ENCODE measurements at places on chromosomes 13 and 19.

- DNase-seq, result peak; percentile 28
Observed at GRCh38 chr19:37778613-37779126, 716 bp downstream of the ZNF573 start.

GRCh38 chr13:27133889-27134288 is 37.7 kb downstream of the USP12 start:
- no peak for DNase-seq

GRCh38 chr13:52651897-52652195 is 790 bp upstream of the SUGT1 start:
- DNase-seq, result no peak

GRCh38 chr13:99435998-99436397 is 65.3 kb upstream of the TM9SF2 start:
- no peak for DNase-seq

- DNase-seq, result no peak
Observed at GRCh38 chr13:102970542-102970941, 95.7 kb downstream of the SLC10A2 start.

DNA sequence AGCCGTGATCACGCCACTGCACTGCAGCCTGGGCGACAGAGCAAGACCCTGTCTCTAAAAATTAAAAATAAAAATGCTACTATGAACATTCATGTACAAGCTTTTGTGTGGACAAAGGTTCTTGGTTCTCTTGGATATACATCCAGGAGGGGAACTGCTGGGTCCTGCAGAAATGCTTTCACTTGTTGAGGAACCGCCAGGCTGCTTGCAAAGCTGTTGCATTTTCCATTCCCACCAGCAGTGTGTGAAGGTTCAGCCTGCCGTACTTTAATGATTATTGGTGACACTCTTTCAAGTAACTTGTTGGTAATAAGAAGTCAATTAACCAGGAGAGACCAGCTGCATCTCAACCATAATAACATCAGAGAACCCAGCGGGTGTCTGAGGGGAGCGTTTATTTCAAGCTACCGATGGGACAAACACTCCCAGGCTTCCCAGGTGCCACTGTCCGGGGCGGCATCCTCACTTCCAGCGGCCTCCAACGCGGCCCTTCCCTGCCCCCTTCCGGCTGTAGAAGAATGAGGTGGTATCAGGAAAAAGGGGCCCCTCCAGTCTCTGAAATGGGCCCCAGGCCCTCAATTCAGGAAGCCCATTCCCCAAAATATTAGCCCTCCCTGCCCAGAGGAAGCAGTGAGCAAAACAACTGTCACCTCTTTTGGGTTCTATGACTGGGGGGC is 15.2 kb upstream of the PPP1R12C start:
- no peak for DNase-seq

DNA sequence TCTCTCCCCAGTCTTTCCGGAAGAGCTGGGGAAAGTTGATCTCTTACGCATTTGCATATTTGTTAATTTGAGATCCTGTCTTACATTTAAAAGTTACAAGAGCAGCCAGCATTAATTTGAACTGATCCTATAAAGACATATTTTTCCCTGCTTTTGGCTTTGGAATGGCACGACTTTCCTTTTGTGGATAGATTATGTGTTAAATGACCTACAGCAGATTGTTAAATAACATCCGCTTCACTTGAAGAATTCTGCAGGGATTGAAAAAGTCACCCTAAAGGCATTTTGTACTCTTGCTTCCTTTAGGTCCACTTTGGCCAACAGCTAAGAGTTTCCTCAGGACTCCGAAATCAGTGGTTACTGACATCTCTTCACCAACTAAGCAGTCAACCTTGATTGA is 334.0 kb downstream of the TBC1D4 start:
- DNase-seq, result no peak

DNA sequence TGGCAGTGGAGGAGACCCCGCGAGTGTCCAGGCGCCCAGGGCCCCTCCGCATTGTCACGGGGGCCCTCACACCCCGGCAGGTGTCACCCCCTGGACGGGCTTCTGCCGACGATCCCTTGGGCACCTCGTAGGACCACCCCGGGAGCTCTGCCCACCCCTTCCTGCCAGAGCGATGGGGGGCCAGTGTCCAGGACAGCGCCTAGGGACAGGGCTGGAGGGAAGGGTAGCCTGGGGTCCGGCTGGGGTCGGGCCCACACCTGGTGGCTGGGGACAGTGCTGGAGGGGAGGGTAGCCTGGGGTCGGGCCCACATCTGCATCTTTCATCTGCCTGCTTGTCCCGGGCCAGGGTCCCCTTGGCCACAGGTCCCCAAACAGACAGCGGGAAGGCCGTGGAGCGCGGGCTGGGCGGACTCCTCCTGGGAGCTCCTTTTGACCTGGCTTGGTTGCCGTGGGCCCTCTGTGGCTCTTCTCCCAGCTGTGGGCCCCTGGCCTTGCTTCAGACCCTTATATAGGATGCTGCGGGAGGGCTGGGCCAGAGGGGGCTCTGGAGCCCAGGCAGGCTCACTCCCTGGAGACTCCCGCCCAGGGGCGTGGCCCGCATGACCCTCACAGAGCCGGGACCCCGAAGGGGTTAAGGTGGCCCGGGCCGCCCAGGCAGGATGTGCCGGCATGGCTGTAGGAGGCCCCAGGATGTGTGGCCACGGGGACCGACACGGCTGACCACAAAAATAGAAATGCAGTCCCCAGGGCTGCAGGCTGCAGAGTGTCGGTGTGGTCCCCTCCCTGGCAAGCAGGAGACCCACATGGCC is 74.1 kb upstream of the MCF2L start:
- DNase-seq, result no peak

DNA sequence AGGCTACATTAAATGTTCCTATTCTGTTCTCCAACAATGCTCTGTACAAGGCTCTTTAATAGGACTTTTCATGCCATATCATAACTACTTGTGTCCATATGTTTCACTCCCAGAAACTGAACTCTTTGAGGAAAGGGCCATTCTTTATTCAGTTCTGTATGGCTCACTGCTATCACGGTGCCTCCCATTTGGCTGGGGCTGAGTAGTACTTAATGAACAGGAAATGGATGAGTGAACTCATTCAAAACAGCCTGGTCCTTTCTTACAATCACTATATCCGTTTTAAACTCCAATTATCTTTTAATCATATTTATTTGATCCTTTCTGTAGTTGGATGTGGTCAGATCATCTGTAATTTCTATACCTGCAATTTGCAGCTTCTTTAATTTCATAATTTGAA is 410.6 kb downstream of the TBC1D4 start:
- DNase-seq, result no peak

DNA sequence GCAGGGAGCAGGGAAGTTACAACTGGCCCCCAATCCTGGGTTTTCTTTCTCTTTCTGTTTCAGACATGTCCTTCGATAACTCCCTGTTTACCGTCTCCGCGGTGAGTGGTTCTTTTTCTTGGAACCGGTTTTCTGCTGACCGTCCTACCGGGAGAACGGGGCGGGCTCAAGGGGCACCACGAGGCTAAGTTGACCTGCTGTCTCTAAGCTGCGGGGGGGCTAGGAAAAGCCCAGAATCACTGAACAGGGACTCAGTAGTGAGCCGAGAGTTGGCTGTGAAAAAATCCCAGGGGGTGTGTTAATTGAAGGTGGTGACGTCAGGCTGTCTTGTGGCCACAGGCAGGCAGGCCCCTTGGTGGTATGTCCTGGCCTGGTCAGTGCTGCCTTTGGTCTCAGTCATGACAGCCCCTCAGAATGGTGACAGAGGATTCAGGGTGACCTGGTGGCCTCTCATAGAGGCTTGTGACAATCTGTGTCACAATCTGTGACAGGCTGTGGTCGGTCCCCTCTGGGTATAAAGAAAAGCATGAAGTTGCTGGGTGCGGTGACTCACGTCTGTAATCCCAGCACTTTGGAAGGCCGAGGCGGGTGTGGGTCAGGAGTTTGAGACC is 8.1 kb upstream of the CARM1 start:
- DNase-seq, result no peak

DNA sequence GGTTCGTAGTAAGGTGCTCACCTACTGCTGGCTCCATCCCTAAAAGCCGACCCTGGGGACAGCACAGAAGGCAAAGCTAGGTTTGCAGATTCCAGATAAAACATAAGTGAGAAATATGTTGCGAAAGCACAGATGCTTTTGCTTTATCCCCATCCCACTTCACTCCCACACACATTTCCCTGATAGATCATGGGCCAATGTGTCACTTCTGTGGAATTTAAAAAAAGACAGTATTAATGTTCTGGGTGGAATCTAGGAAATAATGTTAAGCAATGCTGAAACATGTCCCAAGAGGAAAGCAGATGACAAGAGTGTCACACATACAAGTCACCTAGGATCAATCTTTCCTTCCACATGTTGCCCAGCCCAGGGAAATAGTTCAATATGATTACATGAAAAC is 661.0 kb upstream of the MIR17HG start:
- peak; percentile 62 for DNase-seq

DNA sequence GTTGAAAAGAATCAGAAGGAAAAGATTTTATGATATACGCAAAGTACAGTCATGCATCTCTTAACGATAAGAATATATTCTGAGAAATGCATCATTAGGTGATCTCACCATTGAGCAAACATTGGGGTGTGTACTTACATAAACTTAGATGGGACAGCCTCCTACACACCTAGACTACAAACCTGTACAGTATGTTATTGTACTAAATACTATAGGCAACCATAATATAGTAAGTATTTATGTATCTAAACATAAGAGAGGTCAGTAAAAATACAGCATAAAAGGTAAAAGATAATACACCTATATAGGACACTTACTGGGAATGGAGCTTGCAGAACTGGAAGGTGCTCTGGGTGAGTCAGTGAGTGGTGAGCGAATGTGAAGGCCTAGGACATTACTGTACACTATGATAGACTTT is 254.6 kb downstream of the SPRY2 start:
- DNase-seq, result peak; percentile 85

- DNase-seq, result no peak
Observed at GRCh38 chr13:61960981-61961380, 545.3 kb upstream of the PCDH20 start.

GRCh38 chr13:74136084-74136658 is 2.0 kb upstream of the KLF12 start:
- DNase-seq, result peak; percentile 65

GRCh38 chr13:34883396-34883795 is 58.7 kb upstream of the NBEA start:
- DNase-seq, result no peak

DNA sequence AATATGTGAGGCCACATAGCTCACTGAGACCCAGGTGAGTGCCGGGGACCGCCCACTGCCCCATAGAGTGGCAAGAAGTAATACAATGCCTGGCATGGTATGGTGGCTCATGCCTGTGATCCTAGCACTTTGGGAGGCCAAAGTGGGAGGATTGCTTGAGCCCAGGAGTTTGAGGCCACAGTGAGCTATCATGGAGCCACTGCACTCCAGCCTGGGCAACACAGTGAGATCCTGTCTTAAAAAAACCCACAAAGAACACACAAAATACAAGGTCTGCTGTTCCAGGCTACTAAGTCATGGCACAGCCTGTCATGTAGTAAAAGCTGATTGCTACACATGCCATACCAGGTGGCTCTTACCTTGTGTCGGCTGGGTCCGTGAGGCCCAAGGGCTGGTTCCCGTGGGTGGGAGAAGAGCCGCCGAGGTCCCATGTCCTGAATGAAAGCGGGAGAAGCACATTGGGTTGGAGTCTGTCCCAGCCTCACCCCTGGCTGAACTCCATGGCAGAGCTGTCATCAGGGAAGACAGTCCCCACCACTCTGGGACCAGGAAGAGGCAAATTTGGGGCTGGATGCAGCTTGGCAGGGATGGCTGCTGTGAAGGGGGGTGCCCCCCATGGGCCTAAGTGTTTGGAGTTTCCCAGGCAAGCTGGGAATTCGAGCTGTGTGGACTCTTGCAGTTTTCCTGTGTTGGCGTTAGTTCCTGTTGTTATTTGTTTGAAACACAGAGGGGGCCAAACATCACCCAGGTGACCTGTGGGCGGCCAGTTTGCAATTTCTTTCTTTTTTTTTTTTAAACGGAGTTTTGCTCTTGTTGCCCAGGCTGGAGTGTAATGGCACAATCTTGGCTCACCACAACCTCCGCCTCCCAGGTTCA is 3.2 kb upstream of the FDX2 start:
- DNase-seq, result no peak

GRCh38 chr13:28140433-28141125 is 2.2 kb downstream of the PAN3 start:
- peak; percentile 6 for DNase-seq

DNA sequence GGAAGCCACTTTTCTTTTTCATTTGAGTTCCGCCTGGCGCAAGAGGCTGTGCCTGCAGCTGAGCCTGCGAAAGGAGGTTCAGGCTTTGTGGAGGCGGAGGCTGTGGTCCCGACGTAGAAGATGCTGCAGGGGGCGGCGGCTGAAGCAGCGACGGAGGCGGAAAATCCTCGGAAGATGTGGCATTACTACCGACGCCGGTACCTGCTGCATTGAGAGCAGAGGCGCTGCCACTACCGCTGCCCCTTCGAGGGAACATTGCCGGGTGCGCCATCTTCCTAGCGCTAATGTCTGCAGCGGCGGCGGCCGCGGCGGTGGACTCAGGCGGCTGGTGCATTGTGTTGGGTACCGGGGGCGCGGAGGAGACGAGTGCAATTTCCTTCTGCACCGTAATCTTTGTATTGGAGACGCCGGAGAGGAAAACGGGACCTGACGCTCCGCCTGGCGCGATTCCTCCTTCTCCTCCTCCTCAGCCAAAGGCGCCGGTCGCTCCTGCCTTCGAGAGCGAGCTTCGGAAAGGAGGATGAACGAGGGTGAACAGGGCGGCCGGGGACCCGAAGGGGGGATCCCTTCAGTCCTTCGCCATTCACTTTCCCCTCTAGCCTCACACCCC is at the start of gene TSC22D1:
TSS of gene TSC22D1 (minus strand) at position 590 of the 610 bp plus-strand sequence. CDS start at position 334, 256 bp downstream.
- peak; percentile 9 for DNase-seq

DNA sequence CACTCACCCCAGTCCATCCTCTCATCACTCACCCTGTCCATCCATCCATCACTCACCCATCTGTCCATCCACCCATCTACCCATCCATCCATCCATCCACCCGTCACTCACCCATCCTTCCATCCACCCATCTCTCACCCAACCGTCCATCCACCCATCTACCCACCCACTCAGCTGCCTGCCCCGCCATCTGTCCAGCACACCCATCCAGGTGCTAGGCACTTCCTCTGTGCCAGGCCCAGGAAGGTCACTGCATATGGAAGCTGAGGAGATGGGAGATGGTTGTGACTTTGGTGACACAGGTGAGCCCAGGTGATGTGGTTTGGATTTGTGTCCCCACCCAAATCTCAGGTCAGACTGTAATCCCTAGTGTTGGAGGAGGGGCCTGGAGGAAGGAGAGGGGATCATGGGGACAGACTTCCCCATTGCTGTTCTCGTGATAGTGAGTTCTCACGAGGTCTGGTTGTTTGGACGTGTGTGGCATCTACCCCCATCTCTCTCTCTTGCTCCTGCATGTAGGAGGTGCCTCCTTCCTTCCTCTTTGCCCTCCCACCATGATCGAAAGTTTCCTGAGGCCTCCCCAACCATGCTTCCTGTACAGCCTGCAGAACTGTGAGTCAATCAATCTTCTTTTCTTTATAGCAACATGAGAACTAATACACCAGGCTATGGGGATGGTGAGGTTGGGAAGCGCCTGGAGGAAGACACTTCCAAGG is 15.9 kb upstream of the C13orf46 start:
- DNase-seq, result no peak

Measured in foreskin keratinocyte (primary cell).